Glutamatergic neuron (in vitro differentiated cells): ENCODE measurements at places on chromosomes 3 and 15.

DNA sequence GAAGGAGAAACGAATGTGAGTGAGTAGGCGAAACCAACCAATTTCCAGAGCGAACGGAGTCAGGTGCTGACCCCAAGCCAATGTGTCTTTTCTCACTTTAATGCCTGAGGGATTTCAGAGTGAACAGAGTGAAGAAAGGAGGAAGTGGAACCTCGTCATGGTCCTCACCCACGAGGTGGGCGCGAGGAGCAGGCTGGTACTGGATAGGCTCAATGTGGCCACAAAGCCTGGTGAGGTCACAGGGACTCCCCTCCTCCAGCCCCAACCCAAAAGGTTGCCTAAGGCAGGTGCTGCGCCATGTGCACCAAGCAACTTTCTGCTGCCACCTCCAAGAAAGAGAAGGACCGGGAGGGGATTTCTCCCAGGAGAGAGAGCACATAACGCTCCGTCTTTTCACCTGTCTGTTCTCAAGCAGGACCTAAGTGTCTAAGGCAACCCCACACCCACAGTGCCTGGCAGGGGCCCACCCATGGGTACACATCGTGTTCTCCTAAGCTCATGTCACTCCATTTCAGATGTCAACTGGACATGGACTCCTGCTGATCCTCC lies 3.8 kb downstream of the NRROS start:
- DNase-seq, result no peak

GRCh38 chr3:134197681-134198261 lies 52.9 kb downstream of the RYK start:
- no peak for DNase-seq

- DNase-seq, result no peak
These were observed 177.7 kb downstream of the VGLL4 start for GRCh38 chr3:11465744-11466616.

DNA sequence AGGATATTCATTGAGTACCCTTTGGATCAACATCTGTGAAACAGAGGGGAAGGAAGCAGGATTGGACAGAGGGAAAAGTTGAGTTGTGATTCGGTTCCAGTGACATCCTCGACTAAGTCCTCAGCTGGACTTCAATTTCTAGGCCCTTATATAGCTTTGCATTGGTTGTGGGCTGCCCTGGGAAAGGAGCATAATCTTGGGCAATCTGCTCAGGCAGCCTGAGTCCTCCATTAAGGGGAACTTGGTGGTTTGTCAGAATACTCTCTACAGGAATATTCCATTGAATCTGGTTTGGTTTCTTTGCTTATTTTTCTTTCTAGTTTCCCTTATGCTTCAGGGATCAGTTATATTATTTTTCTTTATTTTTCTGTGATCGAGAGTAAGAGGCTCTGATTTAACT lies 94.1 kb downstream of the TCF12 start:
- DNase-seq, result no peak

- no peak for DNase-seq
These were observed 48.1 kb upstream of the USP3 start for GRCh38 chr15:63456258-63456657.

DNA sequence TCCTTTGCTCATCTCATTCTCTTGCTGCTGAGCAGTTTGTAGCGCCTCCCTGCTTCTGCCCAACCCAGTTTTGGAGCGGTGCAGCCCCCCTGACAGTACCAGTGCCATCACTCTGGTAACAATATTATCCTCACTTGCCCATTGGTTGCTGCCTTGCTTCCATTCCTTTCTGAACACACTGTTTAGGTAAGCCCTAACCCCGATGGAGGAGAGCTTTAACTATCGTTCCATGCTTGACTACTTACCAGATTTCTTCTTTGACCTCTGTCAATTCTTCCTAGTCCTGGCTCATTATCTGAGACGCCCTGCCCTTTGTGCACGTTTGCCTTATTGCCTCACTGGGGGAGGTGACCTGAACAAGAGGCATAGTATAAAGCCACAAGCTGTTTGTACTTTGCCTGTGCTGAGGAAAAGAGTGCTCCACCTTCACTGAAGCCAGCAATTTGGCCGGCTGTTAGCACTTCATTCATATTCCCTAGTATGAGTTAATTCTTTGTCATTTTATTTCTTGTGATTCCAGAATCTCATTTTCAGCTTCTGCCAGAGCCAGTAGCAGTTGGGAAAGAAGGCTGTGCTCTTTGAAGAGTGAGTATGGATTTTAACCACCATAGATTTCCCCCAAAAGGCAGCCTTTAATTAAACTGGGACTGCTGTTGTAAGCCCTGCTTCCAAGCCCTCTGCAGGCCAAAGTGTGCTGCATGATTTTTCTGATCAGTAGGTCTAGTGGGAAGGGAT lies 11.9 kb downstream of the ABHD6 start:
- no peak for DNase-seq

GRCh38 chr15:27746401-27746955 lies 352.6 kb downstream of the OCA2 start:
- DNase-seq, result no peak

GRCh38 chr15:66864871-66865281 lies 162.8 kb downstream of the SMAD6 start:
- no peak for DNase-seq

DNA sequence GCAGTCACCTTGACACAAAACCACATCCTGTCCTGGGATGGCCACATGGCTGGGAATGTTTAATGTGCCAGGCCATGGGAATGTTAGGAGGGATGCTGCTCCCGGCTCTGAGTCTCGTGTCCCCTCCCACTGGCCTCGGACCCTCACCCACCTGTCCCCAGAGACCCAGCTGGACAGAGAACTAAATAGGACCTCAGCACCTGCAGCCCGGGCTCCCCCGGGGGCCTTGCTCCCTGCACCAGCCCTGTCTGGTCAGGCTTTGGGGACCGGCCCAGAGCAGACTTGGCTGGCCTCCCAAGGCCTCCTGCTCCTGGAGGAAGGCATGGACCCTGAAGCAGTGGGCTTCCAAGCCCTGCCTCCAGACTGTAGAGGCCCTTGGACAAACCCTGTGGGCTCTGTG lies 100.0 kb upstream of the IQSEC1 start:
- no peak for DNase-seq

GRCh38 chr3:48835650-48836366 lies 11.9 kb downstream of the PRKAR2A start:
- no peak for DNase-seq

DNA sequence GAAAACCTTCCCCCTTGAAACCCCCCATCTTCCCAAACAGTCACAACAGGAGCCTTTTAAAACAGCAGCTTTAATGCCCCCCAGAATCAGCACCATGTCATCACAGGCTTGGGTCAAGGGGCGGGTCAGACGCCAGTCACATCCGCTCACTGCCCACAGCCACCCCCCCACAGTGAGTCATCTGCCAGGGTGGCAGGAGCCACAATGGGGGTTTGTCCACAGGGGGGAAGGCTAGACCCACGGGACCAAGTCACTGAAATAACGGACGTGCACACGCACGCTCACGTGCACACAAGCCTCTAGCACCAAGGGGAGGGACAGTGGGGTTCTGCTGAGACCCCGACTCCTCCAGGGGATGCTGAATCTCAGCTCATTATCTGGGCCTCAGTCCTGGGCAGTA lies 441 bp upstream of the UCN2 start:
- no peak for DNase-seq

GRCh38 chr3:183197734-183198133 lies 35.2 kb upstream of the LAMP3 start:
- DNase-seq, result no peak

DNA sequence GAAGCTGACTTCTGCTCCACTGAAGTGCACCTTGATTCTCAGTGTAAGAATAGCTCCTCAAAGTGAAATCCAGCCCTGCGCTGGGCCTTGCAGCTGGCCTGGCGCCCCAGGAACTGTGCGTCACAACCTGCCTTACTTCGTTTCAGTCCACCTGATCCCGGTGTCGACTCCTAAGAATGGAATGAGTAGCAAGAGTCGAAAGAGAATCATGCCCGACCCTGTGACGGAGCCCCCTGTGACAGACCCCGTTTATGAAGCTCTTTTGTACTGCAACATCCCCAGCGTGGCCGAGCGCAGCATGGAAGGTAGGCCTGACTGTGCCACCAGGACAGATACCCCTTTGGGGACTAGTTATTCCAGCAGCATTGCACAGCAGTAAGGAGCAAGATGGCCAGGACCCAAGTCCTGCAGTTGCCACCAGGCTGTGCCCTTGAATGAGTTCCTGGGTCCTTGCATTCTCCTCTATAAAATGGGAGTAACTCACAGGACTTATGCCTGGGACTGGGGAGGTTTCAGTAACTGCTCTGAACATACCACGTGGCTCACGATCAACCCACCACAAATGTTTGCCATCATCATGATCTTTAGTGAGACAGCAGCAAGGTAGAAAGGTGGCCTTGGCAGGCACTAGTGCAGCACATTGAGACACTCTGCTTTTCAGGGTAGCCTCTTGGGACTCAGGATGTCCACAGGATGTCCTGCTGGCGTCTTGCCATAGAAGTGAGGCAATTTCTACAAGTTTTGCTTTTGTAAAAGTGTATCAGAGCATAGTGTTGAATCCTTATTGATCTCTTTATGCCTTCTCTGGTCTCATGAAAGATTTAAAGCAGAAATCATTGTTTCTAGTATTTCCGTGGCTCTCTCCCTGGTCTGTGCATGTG lies 46.8 kb downstream of the PXYLP1 start:
- no peak for DNase-seq

GRCh38 chr15:57890351-57890750 lies 175.2 kb downstream of the ALDH1A2 start:
- no peak for DNase-seq

GRCh38 chr3:59717679-59718205 lies 667.9 kb upstream of the CFAP20DC start:
- DNase-seq, result no peak

- DNase-seq, result peak; percentile 48
These were observed 34.1 kb downstream of the ABTB1 start for GRCh38 chr3:127706785-127707351.

- no peak for DNase-seq
These were observed 4.8 kb downstream of the GNB4 start for GRCh38 chr3:179446501-179446900.

DNA sequence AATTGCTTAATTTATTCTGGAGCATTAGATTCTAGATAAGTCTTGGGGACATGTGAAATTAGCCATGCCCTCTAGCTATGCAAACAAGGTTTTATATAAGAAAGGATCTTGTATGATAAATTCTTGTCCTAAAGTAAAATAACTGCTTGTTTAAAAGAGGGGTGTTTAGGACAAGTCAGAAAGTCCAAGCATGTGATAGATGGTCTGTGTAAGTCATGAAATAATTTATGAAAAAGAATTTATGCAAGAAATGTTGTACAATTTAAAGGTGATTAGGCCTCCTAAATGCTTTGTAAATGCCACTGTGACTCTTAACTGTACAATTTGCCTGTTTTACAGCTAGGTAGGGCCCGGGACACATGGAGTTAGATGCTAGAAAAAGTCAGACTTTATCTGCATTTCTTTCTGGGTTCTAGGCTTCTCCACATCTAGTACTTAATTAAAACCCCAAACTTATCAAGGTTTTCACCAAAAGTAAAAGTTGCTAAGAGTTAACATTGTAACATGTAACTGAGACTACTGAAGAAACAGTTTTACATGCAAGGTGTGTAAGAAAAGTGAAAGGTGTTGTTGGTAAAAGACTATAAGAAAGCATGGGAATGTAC lies 13.2 kb downstream of the LINS1 start:
- DNase-seq, result no peak

DNA sequence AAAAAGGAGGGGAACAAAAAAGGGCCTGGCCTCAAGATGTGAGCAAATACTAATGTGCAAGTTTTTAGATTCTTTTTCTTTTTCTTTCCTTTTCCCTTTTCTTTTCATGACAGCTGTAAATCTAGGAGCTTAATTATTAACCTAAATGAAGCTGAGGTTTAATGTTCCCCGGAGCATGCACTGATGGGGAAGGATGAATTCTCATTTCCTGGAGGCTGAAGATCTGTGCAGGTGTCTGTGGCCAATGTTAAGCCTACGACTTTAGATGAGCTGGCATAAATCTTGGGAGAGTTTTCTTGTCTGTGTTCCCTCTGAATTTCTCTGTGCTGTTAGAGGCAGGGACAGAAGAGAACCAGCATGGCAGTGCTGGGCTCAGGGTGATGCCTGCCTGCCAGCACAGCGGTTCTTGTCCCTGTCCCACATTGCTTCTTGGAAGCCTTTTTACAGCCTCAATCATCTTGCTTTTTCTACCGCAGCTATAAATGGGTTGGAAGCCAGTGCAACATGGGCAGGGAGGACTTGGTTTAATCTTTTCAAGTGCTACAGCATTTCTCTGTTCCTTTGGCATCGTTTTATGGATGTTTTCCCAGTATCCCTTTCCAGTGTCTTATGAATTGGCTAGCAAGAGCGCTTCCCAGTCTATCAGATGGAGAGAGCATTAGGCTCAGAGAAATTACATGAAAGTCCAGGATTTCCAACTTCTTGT lies 119.1 kb downstream of the ATG7 start:
- DNase-seq, result no peak

DNA sequence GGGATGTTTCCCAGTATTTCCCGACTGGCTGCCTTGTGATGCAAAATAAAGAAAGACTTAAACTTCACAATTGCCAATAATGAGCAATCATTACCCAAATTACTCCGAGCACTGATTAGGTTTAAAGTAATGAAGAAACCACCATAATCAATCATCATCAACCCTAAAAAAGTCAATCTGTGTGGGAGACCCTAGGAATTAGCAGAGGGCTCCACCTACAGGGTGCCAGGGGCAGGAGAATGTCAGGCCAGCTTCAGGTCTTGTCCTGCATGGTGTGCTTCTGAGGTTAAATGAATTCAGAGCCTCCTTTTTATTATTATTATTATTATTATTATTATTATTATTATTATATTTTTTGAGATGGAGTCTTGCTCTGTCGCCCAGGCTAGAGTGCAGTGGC lies 478.0 kb upstream of the ARRDC4 start:
- peak; percentile 24 for DNase-seq

- no peak for DNase-seq
These were observed 35.5 kb upstream of the CD47 start for GRCh38 chr3:108126348-108126747.

GRCh38 chr3:142993958-142994442 lies 7.4 kb upstream of the U2SURP start:
- DNase-seq, result peak; percentile 71

DNA sequence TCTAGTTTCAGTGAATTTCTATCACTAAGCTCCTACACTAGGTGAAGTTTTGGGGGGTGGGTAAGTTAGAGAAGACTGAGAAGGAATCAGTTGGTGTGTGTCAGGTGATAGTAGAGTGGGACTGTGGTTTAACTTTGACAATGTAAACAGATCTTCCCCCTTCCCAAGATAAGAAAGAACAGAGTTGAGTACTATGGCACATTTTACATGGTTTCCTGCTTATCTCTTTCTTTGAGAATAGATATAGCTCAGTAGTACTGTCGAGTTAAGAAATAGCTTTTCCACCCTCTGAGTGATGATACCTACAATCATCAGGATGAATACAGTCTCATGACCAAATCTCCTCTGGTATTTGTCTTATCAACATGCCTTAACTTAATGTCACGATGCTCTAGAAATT lies 42.8 kb downstream of the GAP43 start:
- DNase-seq, result no peak

- no peak for DNase-seq
These were observed 16.9 kb upstream of the SCAMP5 start for GRCh38 chr15:74978503-74978902.

GRCh38 chr3:88283242-88283592 lies 133.5 kb downstream of the C3orf38 start:
- no peak for DNase-seq

- no peak for DNase-seq
These were observed 6.9 kb downstream of the CMTM7 start for GRCh38 chr3:32398531-32398930.
